Fibroblast of villous mesenchyme (primary cell): ENCODE measurements at places on chromosomes 11 and 22. TPM values are rescaled to one million over a fixed set of nuclear protein-coding genes. Genes with fewer than 3 reads are reported as not detected.

DNA sequence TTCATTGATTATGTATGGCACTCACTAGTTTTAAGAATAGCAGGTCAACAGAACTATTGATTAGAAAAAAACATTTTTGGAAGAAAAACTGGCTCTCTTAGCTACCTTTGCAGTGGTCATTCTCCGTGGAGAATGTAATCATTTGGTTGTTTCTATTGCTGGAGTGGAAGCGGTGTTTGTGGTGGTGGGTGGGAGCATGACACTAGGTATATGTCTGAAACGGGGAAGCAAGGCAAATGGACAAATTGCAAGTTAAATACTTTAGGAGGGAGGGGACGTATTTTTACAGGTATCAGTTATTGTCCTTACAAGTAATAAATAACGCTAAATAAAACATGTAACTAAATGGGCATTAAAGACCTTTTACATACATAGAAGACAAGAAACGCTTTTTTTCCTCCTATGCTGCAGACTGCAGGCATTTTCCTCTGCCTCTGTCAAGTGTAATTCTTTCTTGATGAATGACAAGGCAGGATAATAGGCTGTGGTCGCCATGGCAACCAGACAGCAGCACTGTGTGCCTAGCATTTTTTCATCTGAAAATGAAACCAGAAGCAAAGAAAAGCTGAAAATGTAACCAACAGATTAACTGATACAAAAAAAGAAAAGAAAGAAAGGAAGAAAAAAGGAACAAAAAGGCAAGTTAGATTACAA, 46.2 kb downstream of the BLID start:
- peak; percentile 80 for DNase-seq

- DNase-seq, result no peak
Measured at GRCh38 chr22:39362271-39362670, 12.5 kb downstream of the SYNGR1 start.

DNA sequence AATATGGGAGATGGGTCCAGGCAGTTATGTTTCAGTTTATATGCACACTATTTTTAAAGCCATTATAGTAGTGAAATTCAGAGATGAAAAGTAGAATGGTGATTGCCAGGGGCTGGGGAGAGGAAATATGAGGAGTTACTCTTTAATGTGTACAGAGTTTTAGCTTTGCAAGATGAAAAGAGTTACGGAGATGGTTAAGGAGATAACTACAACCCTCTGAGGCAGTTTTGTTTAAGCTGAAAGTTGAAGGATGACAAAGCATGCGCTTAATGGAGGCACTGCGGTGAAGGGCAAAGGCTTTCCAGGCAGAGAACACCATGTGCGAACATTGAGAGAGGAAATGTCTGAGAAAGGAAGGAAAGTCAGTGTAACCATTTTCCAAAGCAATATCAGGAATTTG, 18.2 kb upstream of the BMAL1 start:
- DNase-seq, result no peak

DNA sequence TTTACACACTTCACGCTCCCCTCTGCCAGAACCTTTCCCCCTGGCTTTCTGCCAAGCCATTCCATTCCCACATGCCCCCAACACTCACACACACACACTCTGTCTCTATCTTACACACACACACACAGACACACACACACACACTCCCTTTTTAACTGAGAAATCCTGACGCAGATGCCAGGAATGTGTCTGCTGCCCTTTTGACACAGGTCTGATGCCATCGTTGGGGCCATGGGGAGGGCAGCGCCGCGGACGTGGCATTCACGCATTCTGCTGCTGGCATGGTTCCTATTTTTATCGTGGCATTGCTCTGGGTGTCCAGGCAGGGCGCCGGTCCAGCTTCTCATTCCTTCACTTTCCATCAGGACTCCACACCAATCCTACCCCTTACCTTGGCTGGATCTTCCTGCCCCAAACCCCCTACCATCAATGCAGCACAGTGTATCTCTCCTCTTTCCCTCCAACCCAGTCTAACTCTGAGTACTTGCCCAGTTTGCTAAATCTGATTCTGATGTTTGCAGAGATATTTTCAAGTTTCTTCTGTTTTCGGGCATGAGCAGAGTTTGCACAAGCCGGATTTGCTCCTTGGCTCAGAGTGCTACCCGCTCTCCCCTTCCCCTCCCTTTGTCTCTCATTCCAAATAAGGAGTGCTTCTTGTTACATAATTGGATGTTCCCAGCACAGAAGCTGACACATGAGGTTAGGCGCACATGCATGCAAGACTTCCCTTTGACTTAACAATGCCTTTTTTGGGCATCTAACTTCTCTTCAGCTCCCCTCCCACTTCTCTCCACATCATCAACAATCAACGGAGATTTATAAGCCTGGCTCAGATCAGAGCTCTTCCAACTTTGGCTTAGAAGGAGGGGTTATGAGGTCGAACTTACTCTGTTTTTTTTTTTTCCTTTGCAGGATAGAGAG, 18.8 kb downstream of the SNX19 start:
- peak; percentile 98 for DNase-seq

GRCh38 chr11:14361951-14362350, 3.0 kb upstream of the RRAS2 start:
- DNase-seq, result peak; percentile 61

- no peak for DNase-seq
Measured at GRCh38 chr11:1228921-1229451, 6.1 kb downstream of the MUC5B start.

MAP6 gene
- 2.9 and 3.0 TPM in 2 replicates for total RNA-seq

ANO1 gene
- total RNA-seq, result not detected in 2 replicates

PATE3 gene
- not detected in 2 replicates for total RNA-seq

CTSF gene
- total RNA-seq, result 9.9 and 12.6 TPM in 2 replicates
